LNCaP clone FGC (cell line): ENCODE measurements at places on chromosomes 5 and 9.

DNA sequence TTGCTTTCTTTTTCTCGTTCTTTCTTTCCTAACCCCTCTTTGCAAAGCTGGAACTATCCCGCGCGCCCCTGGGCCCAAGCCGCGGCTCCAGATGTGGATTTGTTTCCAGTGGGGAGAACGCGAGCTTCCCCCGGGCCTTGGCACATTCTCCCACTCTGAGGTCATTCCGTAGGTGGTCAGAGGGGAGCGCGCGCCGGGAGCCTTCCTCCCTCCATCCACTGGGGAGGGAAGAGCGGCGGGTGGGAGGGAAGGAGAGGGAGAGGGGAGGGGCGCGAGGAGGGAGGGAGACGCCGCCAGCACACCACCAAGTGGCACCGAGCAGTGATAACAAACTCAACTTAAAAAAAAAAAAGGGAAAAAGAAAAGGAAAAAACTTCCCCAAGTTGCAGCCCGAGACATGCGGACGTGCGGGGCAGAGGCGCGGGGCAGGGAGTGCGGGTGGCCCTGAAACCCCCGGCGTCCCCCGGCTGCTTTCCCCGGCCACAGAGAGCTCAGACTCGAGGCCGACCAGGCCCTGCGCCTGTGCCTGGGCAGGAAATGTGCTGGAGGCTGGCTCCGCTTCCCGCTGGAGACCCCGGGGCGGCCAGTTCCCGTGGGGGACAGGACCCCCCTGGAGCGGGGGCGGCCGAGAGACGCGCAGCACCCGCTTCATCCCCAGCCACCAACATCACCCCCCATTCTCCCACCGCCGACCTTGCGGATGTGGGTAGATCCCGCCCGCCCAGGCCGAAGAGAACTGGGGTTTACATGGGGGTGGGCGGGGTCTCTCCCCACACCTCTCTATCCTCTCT, 3.1 kb downstream of the IER5L start:
- DNase-seq = no peak

DNA sequence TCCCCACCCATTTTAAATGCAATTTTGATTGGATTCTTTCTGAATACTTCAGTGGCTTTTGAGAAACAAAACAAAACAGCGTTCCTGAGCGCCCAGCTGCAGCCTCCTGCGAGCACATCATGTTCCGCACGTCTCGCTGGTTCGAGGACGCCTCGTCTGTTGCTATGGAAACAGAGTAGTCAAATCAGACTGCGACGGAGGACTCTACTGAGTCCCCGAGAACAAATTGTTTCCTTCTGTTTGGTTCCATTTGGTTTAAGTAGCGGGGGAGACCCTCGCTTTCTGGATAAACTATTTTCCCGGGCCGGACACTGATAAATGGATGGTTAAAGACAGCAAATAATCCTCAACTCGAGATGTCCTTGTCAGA, 69.0 kb downstream of the SLC28A3 start:
- DNase-seq = no peak

DNA sequence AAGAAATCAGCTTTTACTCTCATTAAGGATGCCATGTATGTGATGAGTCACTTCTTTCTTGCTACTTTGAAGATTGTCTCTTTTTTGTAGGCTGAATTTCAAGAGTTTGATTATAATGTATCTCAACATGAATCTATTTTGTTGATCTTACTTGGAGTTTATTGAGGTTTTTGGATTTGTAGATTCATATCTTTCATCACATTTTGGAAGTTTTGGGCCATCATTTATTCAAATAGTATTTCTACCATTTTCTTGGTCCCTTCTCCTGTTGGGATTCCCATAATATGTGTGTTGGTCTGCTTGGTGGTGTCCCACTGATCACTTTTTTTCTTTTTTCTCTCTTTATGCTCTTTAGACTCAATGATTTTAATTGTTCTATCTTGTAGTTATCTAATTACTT, 116.3 kb downstream of the CNTLN start:
- DNase-seq = no peak

DNA sequence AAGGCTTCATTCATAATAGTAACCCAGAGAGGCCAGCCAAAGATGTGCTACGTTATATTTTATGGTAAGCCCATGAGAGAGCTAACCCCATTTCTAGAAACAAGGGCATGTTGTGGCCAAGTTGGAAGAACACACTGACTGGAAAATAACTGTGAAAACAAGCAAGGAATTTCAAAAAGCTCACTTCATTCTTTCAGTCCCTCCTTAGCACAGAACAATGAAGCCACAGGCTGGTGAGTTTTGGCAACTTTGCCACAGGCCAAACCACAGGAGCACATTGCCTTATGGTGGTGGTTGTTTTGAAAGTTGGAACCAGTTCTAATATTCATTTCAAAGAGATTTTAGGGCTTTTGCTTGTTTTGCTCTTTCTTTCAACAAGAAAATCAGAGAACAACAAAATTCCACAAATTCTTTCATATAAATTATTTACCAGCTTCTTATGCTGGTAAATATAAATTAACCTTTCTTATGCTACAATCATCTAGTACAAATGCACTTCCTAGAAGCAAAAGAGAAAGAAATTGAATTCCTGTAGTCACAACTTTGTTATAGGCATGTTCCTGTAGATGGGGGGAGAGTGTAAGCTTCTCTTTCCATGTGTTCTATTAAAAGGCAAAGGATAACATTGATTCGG, 225.4 kb upstream of the RFX3 start:
- no peak for DNase-seq

- DNase-seq = no peak
These were observed 20.6 kb upstream of the PSIP1 start for GRCh38 chr9:15531380-15531779.

DNA sequence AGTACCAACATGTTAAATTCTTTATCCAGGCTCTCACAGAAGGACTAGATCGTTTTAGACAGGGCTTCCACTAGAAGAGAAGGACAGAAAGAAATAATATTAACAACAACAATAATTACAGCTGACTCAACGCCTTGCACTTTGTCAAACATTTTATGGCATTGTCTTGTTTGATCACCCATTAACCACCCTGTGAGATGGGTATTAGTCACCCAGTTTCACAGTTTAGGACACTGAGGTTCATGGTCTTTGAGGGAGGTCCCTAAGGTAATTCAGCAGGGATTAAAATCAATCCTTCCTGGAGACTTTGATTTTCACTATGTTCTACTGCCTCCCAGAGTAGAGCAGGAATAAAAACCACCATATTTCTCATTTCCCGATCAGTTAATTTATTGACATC, 51.4 kb upstream of the BNC2 start:
- no peak for DNase-seq

DNA sequence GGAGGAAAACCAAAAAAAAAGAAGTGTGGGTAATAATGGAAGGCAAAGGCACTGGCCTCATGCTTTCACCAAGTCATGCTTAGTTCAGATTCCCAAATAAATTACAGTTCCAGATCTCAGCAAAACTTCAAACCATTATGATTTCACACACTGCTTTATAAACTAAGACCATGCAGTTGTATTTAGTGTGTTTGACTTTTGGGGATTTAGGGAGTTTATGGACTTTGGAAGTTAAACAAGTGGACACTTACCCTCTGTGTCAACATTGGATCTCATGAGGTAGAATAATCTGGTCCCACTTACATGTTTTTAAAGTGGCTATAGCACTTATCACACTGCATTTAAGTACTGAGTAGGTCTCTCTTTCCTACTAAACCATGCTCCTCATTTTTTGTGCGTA, 3.7 kb downstream of the DNAJC25 start:
- no peak for DNase-seq

- no peak for DNase-seq
These were observed 124.2 kb downstream of the PTTG1 start for GRCh38 chr5:160545832-160546231.

DNA sequence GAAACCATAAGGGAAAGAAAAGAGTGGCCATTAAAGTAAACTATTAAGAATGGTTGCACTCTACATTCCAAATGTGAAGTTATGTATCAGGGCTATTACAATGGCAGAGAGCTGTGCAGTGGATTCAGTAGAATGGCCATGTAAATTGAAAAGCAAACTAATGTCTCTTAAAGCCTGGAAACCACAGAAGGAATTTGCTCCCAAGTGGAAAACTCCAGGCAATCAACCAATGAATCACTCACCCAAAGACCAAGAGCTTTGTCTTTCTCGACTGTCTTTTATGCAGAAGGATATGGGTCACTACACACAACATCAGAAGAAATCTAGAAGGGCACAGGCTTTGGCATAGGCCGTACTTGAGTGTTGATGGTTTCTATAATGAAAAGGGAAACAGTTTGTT, 114.9 kb downstream of the TLE1 start:
- DNase-seq = no peak

- DNase-seq = no peak
These were observed 10.8 kb downstream of the GARIN3 start for GRCh38 chr5:157155297-157155696.

- DNase-seq = no peak
These were observed 4.5 kb downstream of the PDE6A start for GRCh38 chr5:149940077-149940574.

DNA sequence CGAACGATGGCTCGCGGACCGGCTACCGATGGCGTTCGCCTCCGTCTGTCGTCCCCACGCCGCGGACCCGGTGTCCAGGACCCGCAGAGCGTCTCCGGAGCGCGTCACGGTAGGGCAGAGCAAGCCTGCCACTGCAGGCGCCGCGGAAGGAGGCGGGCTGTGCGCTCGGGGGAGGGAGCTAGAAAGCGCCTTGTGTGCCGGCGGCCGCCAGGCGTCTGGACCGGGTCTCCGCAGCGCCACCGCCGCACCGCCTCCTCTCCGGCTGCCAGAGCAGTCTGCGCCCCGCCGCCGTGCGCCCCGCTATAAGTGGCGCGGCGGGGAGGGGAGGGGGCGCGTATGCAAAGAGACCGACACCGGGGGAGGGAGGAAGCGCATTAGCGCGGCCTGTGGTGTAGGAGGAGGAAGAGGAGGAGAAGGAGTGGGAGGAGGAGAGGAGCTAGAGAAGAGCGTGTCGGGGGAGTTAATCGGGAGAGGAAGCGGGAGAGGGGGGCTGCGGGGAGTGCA, at the start of gene ENC1:
ENC1 (minus strand) TSS at position 279 of the 504 bp plus-strand sequence. CDS start 4,243 bp downstream, outside the sequence.
- peak; percentile 56 for DNase-seq

GRCh38 chr5:151677776-151678545, 8.8 kb downstream of the SPARC start:
- DNase-seq = no peak

DNA sequence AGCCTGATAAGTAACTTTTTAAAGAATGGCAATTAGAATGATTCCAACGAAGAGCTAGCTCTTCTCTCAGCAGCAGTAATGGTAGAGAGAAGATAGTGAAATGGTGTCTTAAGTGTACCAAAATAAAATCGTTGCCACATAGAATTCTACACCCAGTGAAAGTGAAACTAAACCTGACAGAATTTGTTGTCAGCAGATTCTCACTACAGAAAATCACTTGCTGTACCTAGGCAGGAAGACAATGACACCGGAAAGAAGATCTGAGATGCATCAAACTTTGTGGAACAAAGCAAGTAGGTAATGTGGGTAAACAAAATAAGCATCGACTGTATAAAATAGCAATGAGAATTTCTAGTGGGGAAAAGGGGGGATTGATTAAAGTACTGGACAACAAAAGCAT, 20.7 kb upstream of the EBF1 start:
- DNase-seq = no peak

GRCh38 chr9:107176436-107177151, 106.5 kb upstream of the RAD23B start:
- no peak for DNase-seq

DNA sequence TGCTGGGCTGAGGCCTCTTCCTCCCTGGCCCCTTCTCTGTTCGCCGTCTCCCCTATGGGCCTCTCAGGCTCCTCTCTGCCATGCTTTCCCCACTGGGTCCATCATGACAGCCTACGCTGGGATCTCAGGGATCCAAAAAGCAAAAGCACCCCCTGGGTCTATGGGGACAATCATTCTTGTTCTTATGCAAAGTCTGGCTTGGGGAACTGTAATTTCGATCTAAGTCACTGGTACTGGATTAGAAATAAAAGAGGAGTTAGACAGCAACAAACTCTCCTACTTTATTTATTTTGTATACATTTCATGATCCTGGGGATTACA, 86.6 kb downstream of the SLC38A9 start:
- no peak for DNase-seq

GRCh38 chr9:99181621-99182020, 40.1 kb downstream of the ALG2 start:
- no peak for DNase-seq

GRCh38 chr9:105093685-105094084, 150.8 kb upstream of the SLC44A1 start:
- no peak for DNase-seq

- DNase-seq = no peak
These were observed 116.5 kb downstream of the BRINP1 start for GRCh38 chr9:119252671-119253299.

GRCh38 chr9:108565651-108566378, 290.0 kb downstream of the ACTL7B start:
- DNase-seq = peak; percentile 83

- DNase-seq = no peak
These were observed 5.2 kb downstream of the HAPLN1 start for GRCh38 chr5:83715236-83716065.

GRCh38 chr5:16931334-16932110, 4.6 kb downstream of the MYO10 start:
- DNase-seq = no peak

DNA sequence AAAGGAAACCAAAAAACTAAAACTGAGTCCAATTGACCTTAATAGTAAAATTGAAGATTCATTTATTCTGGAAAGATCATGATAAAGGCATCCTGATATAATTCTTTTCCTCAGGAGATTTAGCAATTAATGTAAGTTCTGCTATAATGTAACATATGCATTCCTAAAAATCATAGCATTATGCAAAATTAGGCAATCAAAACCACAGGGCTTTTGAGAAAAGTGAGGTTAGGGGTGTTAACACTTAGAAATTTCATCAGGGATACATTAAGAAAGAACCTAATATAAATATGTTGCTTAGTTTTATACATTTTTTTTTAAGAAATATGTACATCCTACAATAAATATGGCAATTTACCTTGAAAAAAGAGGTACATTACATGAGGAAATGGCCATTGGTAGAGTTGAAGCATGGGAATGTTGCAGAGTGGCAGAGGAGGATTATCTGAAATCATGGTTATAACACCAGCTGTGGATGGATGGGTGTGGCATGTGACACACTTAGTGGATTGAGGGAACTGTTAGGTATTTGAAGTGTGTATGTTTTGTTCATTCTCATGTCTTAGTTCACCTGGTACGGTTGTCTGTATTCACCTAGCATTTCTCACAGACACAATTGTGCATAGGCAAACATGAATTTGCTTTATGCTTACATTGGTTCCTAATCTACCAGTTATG, 51.1 kb downstream of the CCNH start:
- no peak for DNase-seq
